ENCODE measurements at places on chromosomes 4 and X. TPM values are rescaled to one million over a fixed set of nuclear protein-coding genes. Genes with fewer than 3 reads are reported as not detected.

Gene CPLX1
- total RNA-seq, result 0.74 TPM

DNA sequence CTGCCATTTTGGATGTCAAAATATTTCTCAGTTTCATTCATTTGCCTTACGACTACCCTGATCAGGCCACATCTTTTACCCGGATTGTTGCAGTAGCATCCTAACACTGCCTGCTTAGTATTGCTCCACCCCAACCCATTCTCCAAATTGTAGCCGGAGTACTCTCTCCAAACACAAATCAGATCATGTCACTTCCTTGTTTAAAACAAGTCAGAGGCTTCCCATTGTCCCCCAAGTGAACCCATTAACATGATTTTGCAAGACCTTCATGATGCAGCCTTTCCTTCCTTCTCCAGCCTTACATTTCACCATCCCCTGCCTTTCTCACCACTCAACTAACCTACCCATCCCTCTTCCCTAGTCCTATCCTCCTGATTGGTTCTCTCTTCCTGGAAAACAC lies 53.1 kb downstream of the FANCB start:
- no peaks in the 10 kb centered on the region for H3K36me3 ChIP-seq
- H3K4me1 ChIP-seq, result no peaks in the 10 kb centered on the region
- H3K27ac ChIP-seq, result no peak overlapping the region
- DNase-seq, result no peak
- H3K27me3 ChIP-seq, result no peaks in the 10 kb centered on the region
- no peak overlapping the region for H3K4me3 ChIP-seq

DNA sequence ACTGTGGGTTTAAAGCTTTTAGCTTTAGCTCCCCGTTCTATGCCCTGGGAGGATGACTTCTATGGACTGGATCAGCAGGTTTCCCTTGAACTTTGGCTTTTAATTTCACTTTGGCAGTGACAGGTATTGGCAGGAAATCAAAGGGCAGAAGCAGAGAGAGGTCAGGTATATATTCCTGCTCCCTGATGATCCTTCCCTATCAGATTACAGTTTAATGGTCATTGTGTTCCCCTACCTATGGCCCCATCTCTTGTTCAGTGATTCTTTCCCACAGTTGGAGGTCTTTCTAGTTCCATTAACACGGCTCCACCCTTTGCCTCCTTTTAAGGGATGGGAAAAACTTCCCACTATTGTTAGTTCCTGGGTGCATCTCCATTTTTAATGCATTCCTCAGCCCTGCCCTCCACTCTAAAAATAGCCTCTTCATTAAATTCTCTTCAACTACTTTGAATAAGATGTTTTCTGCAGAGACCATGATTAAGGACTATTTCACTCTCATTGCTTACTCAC lies 107.8 kb upstream of the TMEM47 start:
- no peaks in the 10 kb centered on the region for H3K27me3 ChIP-seq
- H3K36me3 ChIP-seq, result no peaks in the 10 kb centered on the region
- no peaks in the 10 kb centered on the region for H3K4me1 ChIP-seq

GRCh38 chr4:5993876-5994811 lies 24.1 kb downstream of the C4orf50 start:
- no peak overlapping the region for H3K27ac ChIP-seq
- DNase-seq, result no peak
- no peaks in the 10 kb centered on the region for H3K36me3 ChIP-seq
- H3K27me3 ChIP-seq, result no peaks in the 10 kb centered on the region

Gene FOXR2
- total RNA-seq, result not detected

GRCh38 chrX:68693481-68694434 lies 46.3 kb downstream of the STARD8 start:
- no peaks in the 10 kb centered on the region for H3K36me3 ChIP-seq
- H3K4me3 ChIP-seq, result peak overlapping the region; percentile 73
- H3K27me3 ChIP-seq, result no peaks in the 10 kb centered on the region
- no peak for DNase-seq

Gene SYNPO2
- total RNA-seq, result 0.09 TPM

DNA sequence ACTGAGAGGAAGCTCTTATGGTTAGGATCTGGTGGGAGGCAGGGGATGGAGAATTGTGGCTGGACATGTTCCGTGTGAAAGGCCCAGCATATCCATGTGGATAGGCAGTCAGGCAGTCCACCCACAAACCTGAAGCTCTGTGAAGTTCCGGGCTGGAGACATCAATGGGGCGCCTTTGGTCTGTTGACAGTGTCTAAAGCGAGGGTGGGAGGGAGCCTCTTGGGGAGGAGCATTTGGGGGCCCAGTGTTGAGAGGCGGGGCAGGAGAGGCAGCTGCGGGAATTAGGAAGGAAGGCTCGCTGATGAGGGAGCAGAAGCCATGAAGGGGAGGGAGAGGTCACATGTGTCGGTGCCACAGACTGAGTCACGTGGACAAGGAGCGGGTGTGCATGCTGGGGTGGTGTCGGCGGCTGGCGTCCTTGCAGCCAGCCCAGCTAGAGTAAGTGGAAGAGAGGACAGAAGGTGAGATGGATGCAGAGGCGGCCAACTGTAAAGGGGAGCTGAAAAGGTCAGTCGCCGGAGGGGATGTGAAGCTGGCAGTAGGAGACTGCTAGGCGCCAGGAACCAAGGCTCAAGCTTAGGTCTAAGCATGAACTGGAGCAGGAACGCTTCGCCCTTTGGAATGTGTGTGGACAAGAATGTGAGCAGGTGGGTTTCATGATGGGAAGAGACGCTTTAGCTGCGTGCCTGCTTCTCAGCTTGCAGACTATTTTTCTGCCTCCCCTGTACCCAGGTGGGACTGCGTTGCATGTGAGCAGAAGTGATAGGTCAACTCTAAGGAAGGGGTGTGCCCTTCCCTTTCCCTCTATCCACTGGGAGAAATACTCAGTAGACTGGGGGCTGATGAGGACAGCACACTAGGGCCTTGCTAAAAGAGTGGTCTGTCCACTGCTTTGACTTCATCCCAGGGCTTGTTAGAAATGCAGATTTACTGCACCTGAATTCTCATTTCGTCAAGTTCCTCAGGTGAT lies 44.0 kb upstream of the TLR2 start:
- H3K27ac ChIP-seq, result no peak overlapping the region
- H3K4me3 ChIP-seq, result no peak overlapping the region
- no peak for DNase-seq
- H3K4me1 ChIP-seq, result peaks cover 12% of the 10 kb centered on the region
- H3K36me3 ChIP-seq, result peaks cover 16% of the 10 kb centered on the region
- no peaks in the 10 kb centered on the region for H3K27me3 ChIP-seq

DNA sequence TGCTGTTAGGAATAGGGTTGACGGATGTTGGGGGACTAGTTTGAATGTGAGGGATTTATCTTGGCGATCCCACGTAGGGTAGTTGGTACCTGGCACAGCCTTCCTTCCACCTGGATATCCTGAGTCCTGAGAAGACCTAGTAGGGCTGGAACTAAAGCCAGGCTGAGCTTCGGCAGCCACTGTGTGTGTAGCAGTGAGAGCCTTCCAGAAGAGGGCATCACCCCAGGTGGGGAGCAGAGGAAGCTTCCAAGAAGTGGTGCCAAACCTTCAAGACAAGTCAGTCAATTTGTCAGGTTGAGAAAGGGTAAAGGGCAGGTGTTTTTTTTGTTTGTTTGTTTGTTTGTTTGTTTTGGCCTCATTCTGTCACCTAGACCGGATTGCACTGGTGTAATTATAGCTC lies 1.2 kb upstream of the FGFBP2 start:
- no peak overlapping the region for H3K27ac ChIP-seq
- no peaks in the 10 kb centered on the region for H3K36me3 ChIP-seq
- peaks cover 26% of the 10 kb centered on the region for H3K27me3 ChIP-seq
- H3K4me1 ChIP-seq, result peaks cover 15% of the 10 kb centered on the region
- H3K4me3 ChIP-seq, result no peak overlapping the region

Gene CCDC110
- total RNA-seq, result not detected

- H3K27me3 ChIP-seq, result no peaks in the 10 kb centered on the region
- H3K4me3 ChIP-seq, result no peak overlapping the region
- DNase-seq, result no peak
- H3K27ac ChIP-seq, result no peak overlapping the region
Measured at GRCh38 chr4:13599159-13599558, 28.4 kb downstream of the BOD1L1 start.

GRCh38 chr4:7663075-7663541 lies 228.4 kb upstream of the PSAPL1 start:
- no peaks in the 10 kb centered on the region for H3K36me3 ChIP-seq
- peaks cover 2% of the 10 kb centered on the region for H3K4me1 ChIP-seq
- DNase-seq, result no peak
- no peak overlapping the region for H3K27ac ChIP-seq
- H3K4me3 ChIP-seq, result no peak overlapping the region

DNA sequence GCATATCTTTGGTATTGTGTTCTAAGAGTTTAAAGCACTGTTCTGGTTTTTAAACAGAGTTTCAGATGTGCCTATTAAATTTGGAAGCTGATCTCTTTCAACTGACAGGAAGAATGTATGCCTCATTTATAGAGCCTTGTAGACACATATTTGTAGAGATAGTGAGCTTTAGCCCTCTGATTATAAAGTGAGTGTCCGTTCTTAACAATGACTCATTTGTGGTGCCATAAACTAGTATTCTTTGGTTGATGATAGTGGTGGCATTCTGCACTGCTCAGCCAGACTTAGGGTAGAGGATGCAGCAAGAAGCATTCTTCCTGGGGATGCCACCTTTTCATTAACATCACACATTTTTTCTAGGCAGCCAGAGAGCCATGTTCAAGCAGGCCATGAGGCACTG lies 121.7 kb downstream of the TLL1 start:
- H3K4me1 ChIP-seq, result no peaks in the 10 kb centered on the region
- H3K27me3 ChIP-seq, result no peaks in the 10 kb centered on the region
- H3K27ac ChIP-seq, result no peak overlapping the region
- no peak overlapping the region for H3K4me3 ChIP-seq
